ENCODE measurements at places on chromosomes 13 and 19.

DNA sequence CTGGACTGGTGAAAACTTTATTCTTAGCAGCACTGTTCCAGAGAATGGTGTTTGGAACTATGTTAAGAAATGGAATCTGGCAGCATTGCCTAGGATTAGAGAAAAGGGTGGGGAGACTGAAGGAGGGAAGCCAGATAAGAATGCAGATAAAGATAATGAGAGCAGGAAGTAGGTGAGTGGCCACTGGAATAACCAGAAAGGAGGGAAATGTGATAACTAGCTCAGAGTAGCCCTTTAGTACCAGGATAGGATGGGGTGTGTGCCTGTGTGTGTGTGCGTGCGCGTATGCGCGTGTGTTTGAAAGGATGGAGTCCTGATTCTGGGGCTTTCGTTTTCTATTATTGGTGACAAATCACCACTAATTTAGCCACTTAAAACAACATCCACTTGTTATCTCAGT lies 33.4 kb upstream of the FRY start:
- DNase-seq = no peak

- DNase-seq = no peak
These were observed 23.4 kb downstream of the CNFN start for GRCh38 chr19:42366673-42367072.

GRCh38 chr19:4556597-4557127 lies 2.8 kb downstream of the SEMA6B start:
- no peak for DNase-seq

GRCh38 chr19:14767466-14767971 lies 10.8 kb downstream of the ADGRE2 start:
- no peak for DNase-seq

GRCh38 chr19:10872546-10873107 lies 1.3 kb downstream of the CARM1 start:
- no peak for DNase-seq

GRCh38 chr13:40622246-40622645 lies 44.2 kb downstream of the FOXO1 start:
- DNase-seq = no peak

DNA sequence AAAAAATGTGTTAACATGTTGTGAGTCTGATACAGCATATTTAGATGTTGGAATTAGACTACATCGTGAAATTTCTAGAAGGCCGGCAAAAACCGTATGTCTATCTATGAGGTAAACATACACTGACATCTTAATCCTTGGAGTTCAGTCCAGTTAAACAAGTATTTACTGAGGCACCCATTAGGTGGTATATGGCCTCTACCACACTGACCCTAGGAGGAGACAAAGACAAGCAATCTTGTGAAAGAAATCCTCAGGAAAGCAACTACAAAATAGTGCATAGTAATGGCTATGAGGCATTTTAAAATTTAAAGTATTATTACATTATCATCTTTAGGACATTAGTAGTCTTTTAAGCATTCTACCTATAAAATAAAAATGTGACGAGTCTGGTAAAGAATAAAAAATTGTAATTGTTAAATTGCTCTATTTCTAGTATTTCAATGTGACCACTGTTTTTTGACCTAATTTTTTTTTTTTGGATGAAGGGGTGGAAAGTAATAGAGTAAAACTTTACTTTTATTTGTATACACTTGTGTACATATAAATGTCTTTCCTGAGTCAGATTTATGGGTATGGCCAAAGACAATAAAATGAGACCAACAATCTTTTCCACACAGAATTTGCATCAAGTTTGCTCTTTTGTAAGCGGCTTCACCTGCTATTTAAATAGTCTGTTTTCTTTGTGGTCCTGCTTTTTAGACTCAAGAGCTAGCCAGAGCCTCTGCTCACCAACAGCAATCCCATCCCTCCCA lies 50.5 kb downstream of the KATNAL1 start:
- no peak for DNase-seq

GRCh38 chr13:41751734-41752445 lies 209.0 kb downstream of the VWA8 start:
- no peak for DNase-seq

GRCh38 chr13:79679334-79679733 lies 198.4 kb downstream of the NDFIP2 start:
- no peak for DNase-seq

DNA sequence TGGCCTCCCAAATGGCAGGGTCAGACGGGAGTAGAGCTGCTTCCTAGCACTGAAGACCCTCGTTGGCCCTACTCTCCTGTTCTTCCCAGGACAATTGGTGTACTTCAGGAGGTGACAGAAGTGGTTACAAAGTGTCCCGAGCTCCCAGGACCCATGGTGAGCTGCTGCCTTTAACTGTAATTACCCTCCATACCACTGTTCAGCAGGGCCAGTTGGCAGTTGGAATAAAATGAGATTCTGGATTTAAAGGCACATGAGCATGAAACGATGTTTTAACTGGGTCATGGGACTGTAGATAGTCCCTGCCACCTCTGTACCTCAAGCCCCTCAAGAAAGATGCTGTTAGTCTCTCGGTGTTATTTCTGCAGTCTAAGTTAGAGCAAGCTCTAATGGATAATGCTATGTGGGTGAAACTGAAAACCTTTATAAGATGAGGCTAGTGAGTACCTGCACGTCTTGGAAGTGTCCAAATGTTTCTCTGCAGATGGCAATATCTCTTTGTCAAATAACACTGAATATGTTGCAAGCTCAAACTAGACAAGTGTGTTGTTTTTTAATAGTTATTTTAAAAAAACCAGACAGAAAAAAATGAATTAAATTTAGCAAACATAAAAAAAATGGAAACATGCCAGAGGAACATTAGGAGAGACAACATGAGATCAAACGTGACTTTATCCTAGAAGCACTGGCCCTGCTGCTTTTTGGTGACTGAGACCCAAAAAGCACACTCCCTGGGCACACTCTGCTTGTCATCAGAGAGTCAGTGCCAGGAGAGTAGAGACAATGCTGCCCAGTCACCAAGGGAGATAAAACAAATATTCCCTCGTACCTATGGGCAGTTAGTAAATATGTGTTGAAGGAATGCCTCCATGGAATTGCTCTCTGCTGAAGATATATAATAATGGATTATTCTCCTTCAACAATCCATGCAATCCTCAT lies 266.3 kb downstream of the LMO7 start:
- no peak for DNase-seq

- no peak for DNase-seq
These were observed 879.6 kb upstream of the SLC10A2 start for GRCh38 chr13:103945836-103946235.

GRCh38 chr19:35901854-35902661 lies at the start of gene HCST:
Gene HCST, plus strand, starts transcription at chr19:35902529. Its CDS starts 65 bp downstream, at chr19:35902594.
- DNase-seq = no peak

GRCh38 chr19:47511128-47511517 lies 3.7 kb downstream of the NAPA start:
- DNase-seq = no peak

GRCh38 chr13:71939186-71939585 lies 72.2 kb upstream of the DACH1 start:
- no peak for DNase-seq

DNA sequence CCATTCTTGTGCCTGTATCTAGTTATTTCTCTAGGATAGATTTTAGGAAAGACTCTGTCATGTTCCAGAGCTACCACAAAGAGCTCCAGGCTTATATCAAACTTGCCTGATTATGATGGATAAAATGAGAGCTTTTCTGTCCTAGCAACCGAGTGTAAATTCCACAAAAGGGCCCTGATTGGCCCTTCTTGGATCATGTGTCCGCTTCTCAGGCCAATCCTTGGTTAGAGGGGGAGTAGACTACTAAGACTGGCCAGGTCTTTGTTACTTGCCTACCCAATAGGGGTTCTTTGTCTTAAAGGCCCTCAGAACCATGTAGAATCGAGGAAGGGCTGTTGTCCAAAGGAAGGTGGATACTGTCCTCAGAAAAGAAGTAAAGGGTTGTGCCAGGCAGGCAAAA lies 2.4 kb downstream of the DHX34 start:
- no peak for DNase-seq

DNA sequence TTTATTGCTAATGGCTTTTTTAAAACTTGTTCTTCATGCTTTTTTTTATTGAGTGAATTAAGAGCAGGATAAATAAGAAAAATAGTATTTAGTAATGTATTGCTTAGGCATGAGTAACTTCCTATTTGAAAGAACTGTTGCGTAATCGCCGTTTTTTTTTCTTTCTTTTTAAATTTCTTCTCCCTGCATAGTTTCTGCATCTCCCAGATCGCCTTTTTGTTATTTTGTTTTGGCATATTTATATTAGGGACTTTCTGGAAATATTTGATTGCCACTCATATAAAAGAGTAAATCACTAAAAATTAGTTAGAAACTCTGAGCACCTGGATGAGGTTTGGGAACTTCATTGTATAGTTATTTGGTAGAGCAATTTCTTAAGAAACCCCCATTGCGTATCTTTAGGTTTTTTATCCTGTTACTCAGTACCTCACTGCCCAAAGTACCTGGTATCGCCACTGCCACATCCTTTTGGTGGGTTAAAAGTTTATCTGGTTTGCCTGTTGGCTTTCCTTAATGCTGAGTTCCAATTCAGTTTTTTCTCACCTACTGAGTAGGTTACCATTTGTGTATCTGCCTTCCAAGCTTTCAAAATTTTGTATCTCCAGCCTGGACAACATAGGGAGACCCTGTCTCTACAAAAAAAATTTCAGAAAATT lies 36.2 kb upstream of the LPAR6 start:
- no peak for DNase-seq

GRCh38 chr13:30115257-30115600 lies 192.1 kb downstream of the KATNAL1 start:
- DNase-seq = no peak

DNA sequence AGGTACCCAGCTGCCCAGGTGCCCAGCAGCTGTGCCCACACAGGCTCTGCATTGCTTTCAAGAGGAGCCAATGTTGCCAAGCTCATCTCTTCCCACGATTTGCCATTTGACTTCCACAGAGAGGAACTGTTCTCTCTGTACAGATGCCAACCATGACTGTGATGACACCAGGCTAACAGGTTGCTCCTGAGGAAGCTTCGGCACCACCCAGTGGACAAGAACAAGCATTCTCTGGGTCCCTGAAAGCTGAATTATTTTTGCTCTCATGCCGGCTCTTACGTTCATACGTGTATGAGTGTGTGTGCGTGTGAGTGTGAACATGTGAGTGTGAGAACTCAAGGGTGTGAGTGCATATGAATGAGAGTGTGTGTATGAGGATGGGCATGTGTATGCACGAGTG lies 535.2 kb downstream of the LIG4 start:
- no peak for DNase-seq

DNA sequence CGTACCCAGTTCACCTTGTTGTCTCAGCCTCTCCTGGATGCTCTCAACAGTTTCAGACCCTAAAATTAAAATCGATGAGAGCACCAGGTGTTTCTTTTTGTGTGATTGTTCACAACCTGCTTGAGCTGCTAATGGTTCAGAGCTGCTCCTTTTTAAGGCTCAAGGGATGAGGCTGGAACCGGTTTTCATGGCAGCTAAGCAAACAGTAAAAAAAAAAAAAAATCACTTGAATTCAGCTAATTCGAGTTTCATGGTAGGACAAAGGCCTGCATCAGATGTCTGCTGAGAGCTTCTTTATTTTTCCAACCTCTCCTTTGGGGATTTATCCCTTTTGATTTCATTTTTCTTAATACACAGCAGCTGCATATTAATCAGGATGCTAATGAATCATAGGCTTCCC lies 6.5 kb downstream of the SYCE2 start:
- DNase-seq = no peak

GRCh38 chr13:39226359-39226758 lies 188.1 kb downstream of the NHLRC3 start:
- DNase-seq = no peak

GRCh38 chr19:33214596-33214995 lies 11.1 kb downstream of the SLC7A10 start:
- no peak for DNase-seq

- no peak for DNase-seq
These were observed 24.4 kb downstream of the NCAN start for GRCh38 chr19:19236173-19236572.

GRCh38 chr19:8338835-8339234 lies 4.2 kb downstream of the KANK3 start:
- no peak for DNase-seq

DNA sequence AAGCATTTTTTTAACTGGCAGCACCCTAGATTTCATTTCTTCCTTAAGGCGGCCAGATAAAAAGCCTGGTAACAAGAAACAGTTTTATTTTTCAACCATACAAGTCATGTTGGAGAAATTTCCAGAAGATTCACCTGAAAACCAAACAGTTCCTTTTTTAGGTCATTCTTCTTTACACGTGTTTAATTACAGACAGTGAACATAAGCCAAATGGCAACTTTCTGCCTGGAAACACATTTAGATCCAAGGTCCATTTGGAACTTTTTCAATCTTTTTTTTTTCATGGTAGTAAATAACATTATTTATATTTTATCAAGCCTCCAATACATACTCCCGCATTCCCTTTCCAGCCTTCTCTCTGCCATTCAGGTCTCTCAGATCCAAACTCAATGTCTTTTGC lies 886.1 kb upstream of the MIR17HG start:
- DNase-seq = no peak

DNA sequence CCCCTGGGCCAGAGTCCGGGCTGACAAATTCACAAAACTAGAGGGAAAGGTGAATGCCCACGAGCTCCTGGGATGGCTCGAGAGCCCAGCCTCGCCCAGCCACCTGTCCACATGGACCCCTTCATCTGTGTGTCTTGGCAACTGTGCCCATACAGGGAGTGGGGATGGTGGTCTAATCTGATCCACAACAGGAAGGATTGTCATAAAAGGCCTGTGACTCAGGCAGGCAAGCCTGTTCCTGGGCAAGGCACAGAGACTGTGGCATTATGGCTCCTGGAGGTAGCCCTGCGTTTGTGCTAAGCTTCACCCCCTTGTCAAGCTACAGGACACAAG lies 20.0 kb downstream of the CAPS start:
- no peak for DNase-seq

GRCh38 chr19:32202244-32202643 lies 143.2 kb upstream of the ZNF507 start:
- no peak for DNase-seq

- no peak for DNase-seq
These were observed 733.5 kb upstream of the SGCG start for GRCh38 chr13:22447132-22447886.

- DNase-seq = no peak
These were observed 8.1 kb upstream of the FPR3 start for GRCh38 chr19:51786646-51787494.

DNA sequence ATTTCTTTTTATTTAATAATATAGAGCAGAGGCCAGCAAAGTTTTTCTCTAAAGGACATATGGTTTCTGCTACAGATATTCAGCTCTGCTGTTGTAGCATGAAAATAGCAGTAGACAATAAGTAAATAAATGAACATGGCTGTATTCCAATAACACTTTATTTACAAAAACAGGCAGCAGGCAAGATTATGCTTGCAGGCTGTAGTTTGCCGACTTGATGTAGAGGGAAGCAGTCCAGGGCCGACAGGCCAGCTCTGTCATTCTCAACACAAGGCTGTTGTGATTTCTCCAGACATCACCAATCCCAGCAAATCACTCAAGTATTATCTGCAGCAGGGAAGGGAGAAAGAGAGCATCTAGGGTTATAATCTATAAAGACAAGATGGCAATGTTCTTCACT lies 1062.5 kb upstream of the PCDH9 start:
- DNase-seq = no peak
